Karpas-422 (cell line): ENCODE measurements at places on chromosomes 3 and 15.

DNA sequence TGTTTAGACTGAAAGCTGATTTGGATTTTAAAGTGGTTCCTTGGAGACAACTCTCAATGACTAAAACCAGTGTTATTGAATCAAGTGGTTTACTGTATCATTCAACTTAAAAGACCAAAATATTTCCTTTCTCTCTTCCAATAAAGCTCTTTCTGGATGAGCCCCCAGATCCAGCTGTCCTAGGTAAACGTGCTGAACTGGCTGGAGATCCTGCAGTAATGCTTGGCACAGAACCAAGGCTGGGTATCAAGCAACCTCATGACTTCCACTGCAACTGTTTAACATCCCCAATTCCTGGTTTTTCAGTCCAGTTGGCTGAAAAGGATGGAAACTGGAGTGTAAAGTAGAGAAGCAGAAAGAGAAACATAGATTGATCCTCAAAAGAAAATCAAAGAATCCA is 28.9 kb downstream of the SEC22C start:
- no peak for DNase-seq
- no peaks in the 10 kb centered on the region for H3K27me3 ChIP-seq
- H3K27ac ChIP-seq: no peak overlapping the region
- no peaks in the 10 kb centered on the region for H3K4me1 ChIP-seq

DNA sequence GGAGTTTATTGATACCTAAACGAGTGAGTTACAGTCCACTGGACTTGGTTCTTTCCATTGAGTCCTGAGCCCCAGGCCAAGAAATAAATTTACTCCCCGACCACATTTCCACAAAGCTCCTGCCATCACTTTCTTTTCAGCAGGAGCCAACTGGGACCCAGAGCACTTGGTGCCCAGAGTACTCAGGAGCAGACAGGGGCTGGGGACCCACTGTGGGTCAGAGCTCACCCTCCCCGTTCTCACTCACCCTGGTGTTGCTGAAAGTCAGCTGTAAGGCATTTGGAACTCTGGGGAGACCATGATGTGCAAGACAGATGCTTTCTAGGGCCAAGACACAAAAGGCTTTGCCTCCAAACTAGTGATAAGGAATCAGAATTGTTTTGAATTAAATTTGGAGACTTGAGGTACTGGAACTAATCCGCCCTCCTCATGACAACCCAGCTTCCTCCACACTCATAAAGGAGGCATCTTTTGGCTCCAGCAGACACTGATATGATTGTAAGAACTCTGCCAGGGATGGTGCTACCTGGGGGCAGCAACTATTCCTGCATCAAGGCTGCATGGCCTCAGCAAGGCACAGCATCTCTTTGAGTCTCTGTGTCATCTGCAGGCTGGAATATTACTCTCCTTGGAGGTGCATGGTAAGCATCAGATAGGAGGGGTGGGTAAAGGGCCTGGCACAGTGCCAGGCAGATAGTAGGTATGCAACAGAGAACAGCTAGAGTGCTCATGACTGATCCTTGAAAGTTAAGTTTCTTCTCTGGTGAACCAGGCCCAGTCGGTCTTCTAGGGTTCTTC is 7.3 kb upstream of the CAMK1 start:
- no peak for DNase-seq
- no peaks in the 10 kb centered on the region for H3K36me3 ChIP-seq
- H3K27me3 ChIP-seq: no peaks in the 10 kb centered on the region
- no peak overlapping the region for H3K27ac ChIP-seq

- no peak overlapping the region for H3K4me3 ChIP-seq
- DNase-seq: no peak
- H3K36me3 ChIP-seq: no peaks in the 10 kb centered on the region
- no peaks in the 10 kb centered on the region for H3K27me3 ChIP-seq
- no peak overlapping the region for H3K27ac ChIP-seq
Observed at GRCh38 chr3:18609187-18609586, 184.0 kb upstream of the SATB1 start.

DNA sequence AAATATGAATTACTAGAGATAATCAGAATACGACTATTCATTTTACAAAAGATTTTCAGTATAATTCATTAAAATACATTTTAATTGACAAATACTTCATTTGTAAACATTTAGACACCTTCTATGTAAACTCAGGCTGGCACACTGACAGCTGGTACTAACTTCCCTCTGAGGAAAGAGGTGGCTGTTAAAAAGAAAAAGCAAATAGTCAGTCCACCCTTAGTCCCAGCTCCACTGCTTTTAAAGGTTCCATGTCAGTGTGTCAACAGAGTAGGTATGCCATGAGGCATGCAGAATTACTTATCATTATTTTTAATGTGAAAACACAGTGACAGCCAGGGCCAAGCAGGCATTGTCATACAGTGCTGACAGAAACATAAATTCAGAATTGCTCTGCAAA is 16.1 kb downstream of the TM6SF1 start:
- no peak overlapping the region for H3K27ac ChIP-seq
- no peak for DNase-seq
- no peaks in the 10 kb centered on the region for H3K4me1 ChIP-seq
- no peak overlapping the region for H3K4me3 ChIP-seq
- H3K36me3 ChIP-seq: no peaks in the 10 kb centered on the region

DNA sequence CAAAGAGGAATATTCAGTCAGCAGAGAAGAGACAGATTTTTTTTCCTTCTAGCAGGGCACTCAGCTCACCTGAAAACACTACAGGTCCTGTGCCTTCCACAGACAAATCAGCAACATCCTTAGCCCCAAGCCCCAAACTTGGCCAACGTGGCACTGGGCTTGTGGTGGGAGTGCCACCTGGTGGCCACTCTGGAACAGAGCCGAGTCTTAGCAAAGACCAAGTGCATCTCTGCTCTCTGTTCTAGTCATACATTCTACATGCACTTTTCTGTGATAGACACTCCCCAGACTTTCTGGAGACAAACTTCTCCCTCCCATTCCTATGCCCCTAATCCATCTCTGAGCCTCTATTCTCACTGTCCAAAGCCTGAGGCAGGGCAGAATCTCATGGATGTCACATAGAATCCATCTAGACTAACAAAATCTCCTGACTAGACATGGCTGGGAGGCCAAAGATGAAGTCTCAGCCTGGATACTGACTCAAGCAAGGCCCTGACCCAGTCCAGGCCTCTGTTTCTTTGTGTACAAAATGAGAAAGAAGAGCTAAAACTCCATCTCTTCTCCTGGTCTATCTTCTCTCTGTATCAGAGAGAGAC is 5.1 kb upstream of the SEMA7A start:
- no peak overlapping the region for H3K4me3 ChIP-seq
- H3K36me3 ChIP-seq: no peaks in the 10 kb centered on the region
- no peak overlapping the region for H3K27ac ChIP-seq
- DNase-seq: peak; percentile 93

GRCh38 chr3:63576846-63577245 is 75.6 kb upstream of the SNTN start:
- no peak overlapping the region for H3K4me3 ChIP-seq
- H3K4me1 ChIP-seq: no peaks in the 10 kb centered on the region
- no peaks in the 10 kb centered on the region for H3K36me3 ChIP-seq
- no peaks in the 10 kb centered on the region for H3K27me3 ChIP-seq
- no peak for DNase-seq
- H3K27ac ChIP-seq: no peak overlapping the region

GRCh38 chr3:169044331-169045113 is 619.0 kb downstream of the MECOM start:
- no peak for DNase-seq
- no peaks in the 10 kb centered on the region for H3K27me3 ChIP-seq
- H3K4me1 ChIP-seq: no peaks in the 10 kb centered on the region
- H3K4me3 ChIP-seq: no peak overlapping the region
- H3K36me3 ChIP-seq: no peaks in the 10 kb centered on the region

GRCh38 chr15:35121611-35122359 is 36.7 kb upstream of the NANOGP8 start:
- no peak overlapping the region for H3K4me3 ChIP-seq
- no peaks in the 10 kb centered on the region for H3K27me3 ChIP-seq
- H3K4me1 ChIP-seq: no peaks in the 10 kb centered on the region
- H3K36me3 ChIP-seq: no peaks in the 10 kb centered on the region
- H3K27ac ChIP-seq: no peak overlapping the region
- no peak for DNase-seq

GRCh38 chr15:41839781-41840491 is 1.3 kb downstream of the PLA2G4B start:
- no peaks in the 10 kb centered on the region for H3K27me3 ChIP-seq
- no peaks in the 10 kb centered on the region for H3K36me3 ChIP-seq
- no peak overlapping the region for H3K4me3 ChIP-seq

DNA sequence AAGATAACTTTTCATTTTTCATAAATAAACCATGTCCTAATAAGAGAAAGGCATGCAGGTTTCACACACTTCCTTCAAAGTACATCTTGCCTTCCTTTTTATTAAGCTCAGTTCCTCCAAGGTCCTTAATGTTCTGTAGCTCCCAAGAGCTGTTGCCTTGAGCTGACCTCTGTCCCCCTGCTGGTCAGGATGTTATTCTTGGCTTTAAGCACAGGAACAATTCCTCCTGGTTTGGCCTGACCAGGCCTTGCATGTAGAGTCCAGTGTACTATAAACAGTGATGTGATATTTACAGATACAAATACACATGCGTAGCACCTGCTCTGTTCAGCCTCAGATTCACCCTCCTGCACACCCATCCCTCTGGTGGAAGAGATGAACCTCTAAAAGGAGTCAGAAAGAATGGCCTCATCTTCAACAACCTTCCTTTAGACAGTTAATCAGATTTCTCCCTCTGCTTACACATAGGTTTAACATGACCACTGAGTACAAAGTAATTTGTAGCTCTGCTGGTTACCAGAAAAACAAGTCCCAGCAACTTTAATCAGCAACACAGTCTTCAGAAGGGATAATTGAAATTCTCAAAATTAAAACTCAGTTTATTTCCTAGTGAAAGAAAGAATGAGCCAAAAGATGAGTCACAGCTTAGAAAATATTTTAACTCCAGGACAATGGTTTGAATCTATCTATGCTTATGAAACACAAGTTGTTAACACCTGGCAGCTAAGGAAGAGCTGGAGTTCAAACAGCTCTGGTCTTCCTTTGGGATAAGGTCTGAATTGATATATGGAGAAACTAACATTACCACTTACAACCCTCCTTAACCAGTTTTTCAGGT is 46.5 kb downstream of the PTPN9 start:
- peak overlapping the region; percentile 36; the same call in 1 of the 2 replicates for H3K27ac ChIP-seq
- no peaks in the 10 kb centered on the region for H3K36me3 ChIP-seq
- H3K4me1 ChIP-seq: peaks cover 14% of the 10 kb centered on the region

DNA sequence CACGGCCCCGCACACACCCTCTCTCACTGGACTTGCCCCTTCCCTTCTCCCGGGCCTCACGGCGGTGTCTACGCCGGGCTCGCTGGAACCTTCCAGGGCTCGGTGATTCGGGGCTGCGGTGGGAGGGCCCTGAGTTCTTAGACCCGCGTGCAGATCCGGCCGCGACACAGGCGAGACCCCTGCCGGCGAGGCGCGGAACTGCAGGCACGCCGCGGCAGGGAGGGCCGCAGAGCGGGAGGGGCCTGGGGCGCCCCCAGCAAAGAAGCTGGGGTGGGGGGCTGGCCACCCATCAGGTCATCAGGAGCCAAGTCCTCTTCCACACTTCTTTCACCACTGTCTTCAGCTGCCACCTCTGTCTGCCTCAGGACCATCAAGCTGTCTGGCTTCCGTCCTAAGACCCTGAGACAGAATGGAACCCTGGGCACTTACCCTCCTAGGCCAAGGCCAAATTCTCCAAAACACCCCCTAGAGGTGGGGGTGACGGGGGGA is 164.5 kb downstream of the XXYLT1 start:
- H3K36me3 ChIP-seq: no peaks in the 10 kb centered on the region
- no peak overlapping the region for H3K27ac ChIP-seq
- peaks cover 6% of the 10 kb centered on the region for H3K4me1 ChIP-seq
- peak overlapping the region; percentile 2; the same call in 1 of the 2 replicates for H3K4me3 ChIP-seq
- DNase-seq: peak; percentile 86

DNA sequence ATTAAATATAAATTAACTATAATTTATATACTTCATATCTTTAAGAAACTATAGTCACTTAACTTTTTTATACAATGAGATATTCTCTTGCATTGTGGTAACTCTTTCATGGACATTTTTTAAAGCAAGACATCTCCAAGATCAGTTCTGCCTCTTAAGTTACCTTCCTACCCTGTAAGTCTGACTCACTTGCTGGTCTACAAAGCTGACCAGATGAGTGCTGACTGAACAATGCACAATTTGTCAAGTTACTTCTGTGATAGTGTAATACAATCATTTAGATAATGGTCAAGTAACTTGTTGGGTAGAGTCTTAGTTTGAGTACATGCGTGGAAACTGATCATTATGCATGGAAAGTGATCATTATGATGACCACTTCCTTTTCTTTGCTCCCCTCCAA is 145.9 kb downstream of the MEIS2 start:
- H3K4me3 ChIP-seq: no peak overlapping the region
- H3K36me3 ChIP-seq: no peaks in the 10 kb centered on the region; the same call in 1 of the 2 replicates
- H3K4me1 ChIP-seq: peaks cover 32% of the 10 kb centered on the region
- H3K27ac ChIP-seq: no peak overlapping the region
- H3K27me3 ChIP-seq: no peaks in the 10 kb centered on the region

GRCh38 chr3:104392327-104392726 is 974.4 kb upstream of the ALCAM start:
- no peak overlapping the region for H3K4me3 ChIP-seq
- no peak overlapping the region for H3K27ac ChIP-seq
- H3K27me3 ChIP-seq: no peaks in the 10 kb centered on the region
- no peaks in the 10 kb centered on the region for H3K36me3 ChIP-seq

DNA sequence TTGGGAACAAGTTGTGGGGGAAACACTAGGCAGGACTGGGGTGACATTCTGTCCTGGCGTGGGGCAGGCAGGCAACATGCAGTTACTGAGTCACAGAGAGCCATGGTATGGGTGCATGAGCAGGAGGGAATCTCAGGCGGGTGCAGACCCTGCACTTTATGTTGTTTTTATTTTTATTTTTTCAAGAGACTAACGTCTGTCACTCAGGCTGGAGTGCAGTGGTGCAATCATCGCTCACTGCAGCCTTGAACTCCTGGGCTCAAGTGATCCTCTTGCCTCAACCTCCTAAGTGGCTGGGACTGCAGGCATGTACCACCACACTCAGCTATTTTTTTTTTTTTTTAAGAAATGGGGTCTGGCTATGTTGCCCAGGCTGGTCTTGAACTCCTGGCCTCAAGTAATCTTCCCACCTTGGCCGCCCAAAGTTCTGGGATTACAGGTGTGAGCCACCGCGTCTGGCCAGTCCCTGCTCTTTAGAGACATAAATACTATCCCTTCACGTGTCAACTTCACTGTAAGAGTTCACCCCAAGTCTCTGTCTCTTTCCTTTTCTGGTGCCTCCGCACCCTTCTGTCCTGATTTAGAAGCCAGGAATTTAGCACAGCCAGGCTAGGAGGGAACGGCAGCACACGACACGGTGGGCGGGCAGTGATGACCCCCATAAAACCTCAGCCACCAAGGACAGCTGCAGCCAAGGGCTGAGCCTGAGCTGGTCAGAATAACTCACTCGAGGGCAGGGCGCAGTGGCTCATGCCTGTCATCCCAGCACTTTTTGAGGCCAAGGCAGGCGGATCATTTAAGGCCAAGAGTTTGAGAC is 72.8 kb upstream of the IQSEC1 start:
- no peak overlapping the region for H3K27ac ChIP-seq
- no peaks in the 10 kb centered on the region for H3K4me1 ChIP-seq
- H3K4me3 ChIP-seq: no peak overlapping the region
- no peaks in the 10 kb centered on the region for H3K36me3 ChIP-seq

GRCh38 chr3:122497425-122497824 is 17.3 kb downstream of the KPNA1 start:
- H3K36me3 ChIP-seq: peaks cover 32% of the 10 kb centered on the region; the same call in 1 of the 2 replicates
- no peaks in the 10 kb centered on the region for H3K27me3 ChIP-seq
- H3K4me1 ChIP-seq: no peaks in the 10 kb centered on the region
